Right ventricle myocardium inferior (tissue), 1 donor: ENCODE measurements at places on chromosomes 12 and 14.
A peak's percentile ranks its signal among the peaks of the same experiment; 100 is the strongest.

DNA sequence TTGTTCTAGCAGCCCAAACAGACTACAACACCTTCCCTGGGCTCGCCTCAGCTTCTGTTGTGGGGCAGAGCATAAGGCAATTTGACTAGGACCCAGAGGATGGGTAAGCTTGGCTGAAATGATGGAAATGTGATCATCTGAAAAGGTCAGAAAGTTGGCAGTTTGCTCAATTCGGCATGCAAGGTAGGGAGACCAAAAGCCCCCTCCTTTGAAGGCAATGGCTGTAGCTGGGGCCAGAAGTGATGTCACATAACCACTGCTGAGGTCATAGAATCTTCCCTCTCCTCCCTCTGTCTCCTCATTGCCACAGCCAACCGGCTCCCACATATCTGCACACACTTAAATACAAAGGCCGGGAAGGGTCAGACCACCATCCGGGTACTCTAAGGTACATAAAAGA lies at the start of gene TPPP2:
TSS of gene TPPP2 (plus strand) at position 301 of the 400 bp plus-strand sequence. CDS start 365 bp downstream, outside the sequence.
- DNase-seq = no peak

DNA sequence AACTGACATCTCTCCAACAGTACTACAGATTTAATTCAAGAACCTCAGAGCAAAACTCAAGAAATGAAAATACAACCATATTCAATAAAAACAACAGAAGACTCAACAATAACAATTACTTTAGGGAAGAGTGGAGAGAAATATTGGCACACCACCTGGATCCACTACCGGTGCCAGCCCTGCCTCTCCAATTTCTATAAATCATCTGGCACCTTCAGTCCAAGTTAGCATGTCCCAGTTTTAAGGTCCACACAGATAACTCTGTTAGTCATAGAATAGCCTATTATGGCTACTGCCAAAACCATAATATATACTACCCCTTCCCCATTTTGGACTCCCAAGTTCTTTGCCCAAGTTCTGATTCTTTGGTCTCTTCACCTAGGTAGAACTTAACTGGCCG lies 69.9 kb upstream of the PSMA6 start:
- no peak for DNase-seq

DNA sequence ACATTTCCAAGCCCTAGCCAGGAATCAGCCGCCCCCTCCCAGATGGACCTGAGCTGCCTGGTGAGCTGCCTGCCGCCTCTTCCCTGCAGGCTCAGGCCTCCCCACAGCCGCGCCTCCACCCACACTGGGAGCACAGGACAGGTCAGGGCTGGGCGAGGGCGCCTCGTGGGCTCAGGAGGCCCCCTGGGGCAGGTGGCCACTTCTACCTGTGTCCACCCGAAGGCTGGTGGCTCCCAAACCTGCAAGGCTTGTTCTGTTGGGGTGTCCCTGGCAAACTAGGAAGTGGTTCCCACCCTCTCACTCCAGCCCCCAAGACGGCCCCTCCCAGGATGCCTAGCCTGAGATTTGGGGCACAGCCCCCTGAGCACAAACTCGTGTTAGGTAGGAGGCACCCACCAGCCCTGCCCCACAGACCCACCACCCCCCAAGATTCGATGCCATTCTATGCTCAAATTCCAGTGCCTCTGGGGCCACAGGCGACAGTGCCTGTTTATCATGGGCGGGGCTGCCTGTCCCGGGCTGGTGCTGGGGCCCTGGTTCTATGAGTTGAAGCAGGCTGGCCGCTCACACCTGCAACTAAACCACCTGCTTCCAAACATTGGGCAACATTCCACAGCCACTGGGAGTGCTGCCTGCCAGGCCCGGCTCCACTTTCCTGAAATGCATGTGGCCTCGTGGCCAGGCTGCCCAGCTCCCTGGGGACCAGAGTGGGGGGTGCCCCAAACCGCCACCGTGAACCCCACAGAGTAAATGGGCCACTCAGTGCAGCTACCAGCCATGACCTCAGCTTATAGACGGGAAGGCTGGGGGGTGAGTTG lies 6.8 kb downstream of the MMP17 start:
- DNase-seq = peak; percentile 57

- no peak for DNase-seq
These were observed 87.0 kb downstream of the SAMD4A start for GRCh38 chr14:54653712-54654469.

DNA sequence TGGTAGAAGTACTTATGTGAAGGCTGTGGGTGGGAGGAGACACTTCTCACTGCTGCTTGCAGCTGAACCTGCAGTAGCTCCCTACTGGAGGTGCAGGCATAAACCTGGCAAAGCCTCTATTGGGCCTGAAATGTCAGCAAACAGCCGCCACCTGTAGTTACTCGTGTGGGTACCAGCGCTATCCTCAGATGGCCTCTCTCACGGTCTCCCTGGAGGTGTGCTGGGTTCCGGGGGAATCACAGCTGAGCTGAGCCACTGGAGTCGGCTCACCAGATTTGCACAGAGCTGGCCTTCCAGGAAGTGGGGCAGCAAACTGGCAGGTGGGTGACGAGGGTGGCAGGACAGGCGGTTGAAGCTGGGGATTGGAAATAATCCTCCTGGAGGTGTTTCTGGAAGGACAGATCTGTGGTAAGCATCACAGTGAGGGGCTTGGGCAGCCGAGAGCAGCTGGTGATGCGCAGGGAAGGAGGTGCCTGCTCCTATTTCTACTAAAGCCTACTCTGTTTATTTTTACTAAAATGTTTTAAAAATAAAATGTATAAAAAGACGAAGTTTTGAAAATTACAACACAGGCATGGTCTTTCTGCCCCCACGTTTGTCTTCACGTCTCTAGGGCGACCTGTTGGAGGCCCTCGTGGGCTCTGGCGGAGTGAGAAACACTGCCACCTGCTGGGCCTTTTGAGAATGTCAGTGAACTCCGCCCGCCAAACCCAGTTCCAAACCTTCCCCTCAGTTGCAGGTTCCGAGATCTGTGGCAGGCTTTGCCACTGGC lies 67.8 kb upstream of the PLEKHG3 start:
- peak; percentile 82 for DNase-seq

DNA sequence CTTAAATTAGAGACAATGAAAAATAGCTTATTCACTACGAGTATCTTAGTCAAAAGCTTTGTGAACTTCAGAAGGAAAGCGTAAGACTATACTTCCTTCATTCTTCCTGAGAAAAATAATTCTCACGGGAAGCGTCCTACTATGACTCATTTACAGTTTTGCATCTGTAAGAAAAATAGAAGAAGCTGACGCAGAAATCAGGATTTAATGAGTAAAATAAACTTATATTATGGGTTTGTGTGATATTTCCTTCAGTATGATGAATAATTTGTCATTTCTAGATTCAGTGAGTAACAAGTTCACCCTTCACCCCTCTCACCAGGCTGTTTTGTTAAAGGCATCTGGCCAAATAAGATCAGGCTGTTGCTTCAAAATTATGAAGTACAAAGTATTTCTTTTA lies 17.8 kb upstream of the PDE3A start:
- no peak for DNase-seq

GRCh38 chr12:53402871-53403270 lies 20.8 kb upstream of the AMHR2 start:
- DNase-seq = peak; percentile 42

- no peak for DNase-seq
These were observed 62.6 kb upstream of the TMCC3 start for GRCh38 chr12:94712815-94713515.

DNA sequence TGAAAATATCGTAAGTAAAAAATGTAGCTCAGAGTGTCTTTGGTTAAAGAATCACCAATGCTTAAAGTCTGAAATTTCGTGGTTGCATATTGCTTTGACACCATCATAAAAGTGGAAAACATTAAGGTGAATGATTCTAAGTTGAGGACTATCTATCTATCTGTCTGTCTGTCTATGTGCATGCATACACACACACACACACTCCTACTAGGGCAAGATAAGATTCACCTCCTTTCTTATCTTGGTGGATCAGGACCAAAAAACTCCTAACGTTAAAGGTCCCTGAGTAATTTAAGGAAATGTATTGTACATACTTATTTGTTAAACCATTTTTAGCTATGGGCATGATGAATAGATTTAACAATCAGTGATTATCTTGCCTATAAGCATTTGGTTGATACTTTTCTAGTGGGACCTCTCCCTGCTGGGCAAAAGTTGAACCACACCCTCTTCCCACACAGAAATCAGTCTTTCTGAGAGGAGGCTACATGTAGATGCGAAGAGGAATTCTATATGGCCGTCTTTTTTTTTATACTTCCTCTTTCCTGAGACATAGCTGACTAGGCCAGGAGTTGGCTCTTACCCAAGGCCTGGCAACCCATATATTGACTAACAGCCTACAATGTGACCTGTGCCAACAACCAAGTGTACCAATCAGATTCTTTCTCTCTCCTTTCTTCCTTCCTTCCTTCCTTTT lies 19.3 kb upstream of the LLPH start:
- peak; percentile 64 for DNase-seq

- no peak for DNase-seq
These were observed 6.8 kb downstream of the PFKM start for GRCh38 chr12:48125985-48126384.

- no peak for DNase-seq
These were observed at the start of gene KRT75 for GRCh38 chr12:52434081-52434733. Gene KRT75, minus strand, starts transcription at chr12:52434371. Its CDS starts 67 bp downstream, at chr12:52434304.

DNA sequence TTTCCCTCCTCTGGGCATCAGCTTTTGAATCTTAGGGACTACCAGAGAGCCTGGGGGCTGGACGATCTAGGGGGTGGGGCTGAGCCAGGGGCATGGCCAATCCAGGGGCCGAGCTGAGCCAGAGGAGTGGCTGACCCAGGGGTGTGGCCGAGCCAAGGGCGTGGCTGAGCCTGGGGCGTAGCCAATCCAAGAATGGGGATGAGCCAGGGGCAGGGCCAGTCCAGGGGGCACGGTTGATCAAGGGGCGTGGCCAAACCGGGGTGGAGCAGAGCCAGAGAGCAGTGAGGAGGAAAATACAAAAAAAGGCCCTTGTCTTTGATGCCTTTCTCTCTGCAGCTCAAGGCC lies 219.3 kb upstream of the NOS1 start:
- DNase-seq = peak; percentile 70

GRCh38 chr14:58426670-58427280 lies 556 bp downstream of the TIMM9 start:
- DNase-seq = peak; percentile 72

DNA sequence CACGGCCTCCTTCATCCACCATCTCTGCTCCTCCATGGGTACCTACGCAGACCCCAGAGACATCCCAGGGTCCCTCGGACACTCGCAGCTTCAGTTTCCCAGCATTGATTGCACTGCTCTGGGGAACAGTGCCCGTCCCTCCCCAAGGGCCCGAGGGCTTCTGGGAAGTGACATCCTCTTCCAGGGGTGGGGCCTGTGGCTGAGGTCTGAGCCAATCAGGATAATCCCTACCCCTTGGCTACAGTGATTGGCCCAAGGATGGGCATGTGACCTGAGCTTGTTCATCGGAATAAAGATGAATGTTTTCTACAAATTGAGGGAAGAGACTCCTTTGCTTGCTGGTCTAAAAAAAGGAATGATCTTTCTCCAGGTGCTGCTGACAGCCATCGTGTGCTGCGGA lies 37.3 kb upstream of the MYL2 start:
- no peak for DNase-seq

DNA sequence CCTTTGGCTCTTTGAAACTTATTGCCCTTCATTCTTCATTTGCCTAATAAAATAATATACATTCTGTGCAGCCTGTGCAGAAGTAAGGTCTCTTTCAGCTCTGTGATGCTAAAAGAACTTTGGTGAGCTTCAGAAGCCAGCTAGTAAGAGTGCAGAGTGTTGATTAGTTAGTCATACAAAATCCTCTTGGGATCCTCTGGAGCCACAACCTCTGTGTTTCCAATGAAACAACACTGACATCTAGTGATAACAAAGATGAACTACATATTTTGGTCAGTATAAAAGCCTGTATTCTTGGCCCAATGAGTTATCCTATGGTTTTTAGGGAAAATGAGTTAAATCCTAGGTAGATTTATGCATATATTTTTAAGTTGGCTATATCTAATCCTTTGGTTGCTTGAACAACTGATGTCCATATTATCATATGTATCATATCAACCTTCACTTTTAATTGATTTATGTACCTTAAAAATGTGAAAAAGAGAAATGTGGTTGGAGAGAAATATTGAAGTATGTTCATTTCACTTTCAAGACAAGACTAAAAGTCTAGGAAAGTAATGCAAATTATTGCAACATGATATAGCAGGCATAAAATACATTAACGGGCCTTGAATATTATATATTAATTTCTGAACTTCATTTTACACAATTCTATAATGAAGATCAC lies 158.4 kb downstream of the KLHL28 start:
- no peak for DNase-seq

DNA sequence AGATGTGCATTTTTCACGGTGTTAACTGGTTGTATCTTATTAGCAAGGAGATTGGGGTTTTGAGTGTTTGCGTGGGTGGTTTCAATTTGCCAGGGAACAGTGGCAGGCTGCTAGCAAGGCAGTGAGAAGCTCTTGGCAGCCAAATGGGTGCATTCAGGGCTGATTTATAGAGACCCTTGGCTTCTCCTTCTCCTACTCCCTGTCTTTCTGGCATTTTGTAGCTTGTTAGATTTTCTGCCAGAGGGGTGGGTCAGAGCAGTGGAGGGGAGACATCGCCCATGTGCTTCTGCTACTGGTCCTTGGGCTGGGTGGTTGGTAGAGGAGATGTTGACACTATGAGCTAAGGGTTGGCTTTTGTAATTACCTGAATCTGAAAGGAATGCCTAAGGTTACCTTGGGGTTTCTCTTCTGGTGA lies 9.6 kb downstream of the CALM1 start:
- no peak for DNase-seq

- no peak for DNase-seq
These were observed 18.6 kb downstream of the LGMN start for GRCh38 chr14:92729634-92730358.

GRCh38 chr12:50442178-50442908 lies 41.7 kb downstream of the LARP4 start:
- DNase-seq = no peak

GRCh38 chr12:77325511-77326236 lies 260.3 kb upstream of the E2F7 start:
- DNase-seq = peak; percentile 67

DNA sequence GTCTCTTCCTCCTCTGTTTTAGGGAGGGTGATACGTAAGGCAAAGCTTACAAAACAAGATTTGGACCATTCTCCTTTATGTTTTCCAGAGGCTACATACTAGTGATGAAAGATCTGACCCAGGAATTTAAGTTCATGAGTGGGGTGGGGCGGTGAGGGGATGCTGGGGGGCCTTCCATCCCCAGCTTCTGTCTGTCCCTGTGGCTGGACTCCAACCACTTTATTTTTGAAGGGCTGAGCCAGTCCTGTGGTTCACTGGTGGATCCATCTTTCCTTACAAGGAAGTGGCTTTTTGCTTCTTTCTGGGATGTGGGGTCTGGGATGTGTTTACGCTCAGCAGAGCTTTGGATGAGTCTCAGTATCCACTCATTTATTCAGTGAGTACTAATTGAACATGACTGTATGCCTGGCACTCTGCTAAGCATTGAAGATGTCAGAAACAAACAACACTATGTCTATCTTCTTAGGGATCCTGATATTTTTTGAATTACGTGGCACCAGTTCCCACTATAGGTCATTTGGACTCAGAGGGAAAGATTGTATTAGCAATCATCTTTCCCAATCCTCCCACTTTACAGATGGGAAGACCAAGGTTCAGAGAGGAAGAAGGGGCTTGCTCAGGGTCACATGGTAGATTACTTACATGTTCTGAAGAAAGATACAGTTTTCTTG lies 291.8 kb upstream of the TBX3 start:
- DNase-seq = no peak
